ENCODE measurements at places on chromosomes 11 and 22. TPM values are rescaled to one million over a fixed set of nuclear protein-coding genes. Genes with fewer than 3 reads are reported as not detected.
A peak's percentile ranks its signal among the peaks of the same experiment; 100 is the strongest.

C22orf23 gene
- not detected for total RNA-seq

GP1BB gene
- 4.2 TPM for total RNA-seq

ART1 gene
- not detected for total RNA-seq

OR56A4 gene
- total RNA-seq: 0.09 TPM

OR52E8 gene
- not detected for total RNA-seq

NAA40 gene
- 57.4 TPM for total RNA-seq

FXYD2 gene
- 0.78 TPM for total RNA-seq

RFPL3 gene
- total RNA-seq: not detected

- H3K4me1 ChIP-seq: no peaks in the 10 kb centered on the region
- no peak overlapping the region for H3K4me3 ChIP-seq
- no peak for DNase-seq
- no peaks in the 10 kb centered on the region for H3K27me3 ChIP-seq
Measured at GRCh38 chr22:19036523-19037273, 85.5 kb downstream of the DGCR2 start.

GRCh38 chr11:128334311-128335044 is 252.9 kb downstream of the ETS1 start:
- H3K4me1 ChIP-seq: peaks cover 7% of the 10 kb centered on the region
- no peaks in the 10 kb centered on the region for H3K36me3 ChIP-seq
- H3K27me3 ChIP-seq: no peaks in the 10 kb centered on the region
- no peak overlapping the region for H3K27ac ChIP-seq

GRCh38 chr22:45997777-45998637 is 21.0 kb upstream of the WNT7B start:
- no peak overlapping the region for H3K27ac ChIP-seq
- H3K4me3 ChIP-seq: no peak overlapping the region
- DNase-seq: no peak
- H3K4me1 ChIP-seq: peaks cover 44% of the 10 kb centered on the region

- no peak overlapping the region for H3K4me3 ChIP-seq
- no peak overlapping the region for H3K27ac ChIP-seq
- H3K4me1 ChIP-seq: no peaks in the 10 kb centered on the region
- no peak for DNase-seq
- peaks cover 78% of the 10 kb centered on the region for H3K36me3 ChIP-seq
Measured at GRCh38 chr11:46649180-46649738, 31.9 kb downstream of the ATG13 start.

DNA sequence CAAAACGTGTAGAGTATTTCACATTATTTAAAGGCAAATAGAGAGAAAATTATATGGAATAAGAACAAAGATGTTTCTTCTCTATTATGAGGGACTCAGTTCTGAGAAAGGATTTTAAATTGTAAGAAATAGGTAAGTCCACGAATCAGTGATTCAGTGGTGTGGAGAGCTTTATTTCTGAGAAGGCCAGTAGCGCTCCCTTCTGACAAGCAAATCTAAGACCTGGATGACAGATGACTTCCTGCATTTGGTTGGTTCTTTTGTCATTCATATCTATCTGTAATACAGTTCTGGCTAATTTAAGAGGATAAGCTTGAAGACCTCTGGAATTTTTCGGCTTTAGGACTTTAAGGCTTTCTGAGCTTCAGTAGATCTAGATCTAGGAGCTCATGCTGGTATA is 7.0 kb downstream of the CD3E start:
- H3K36me3 ChIP-seq: peaks cover 56% of the 10 kb centered on the region
- no peaks in the 10 kb centered on the region for H3K27me3 ChIP-seq
- H3K4me1 ChIP-seq: peaks cover 57% of the 10 kb centered on the region

DNA sequence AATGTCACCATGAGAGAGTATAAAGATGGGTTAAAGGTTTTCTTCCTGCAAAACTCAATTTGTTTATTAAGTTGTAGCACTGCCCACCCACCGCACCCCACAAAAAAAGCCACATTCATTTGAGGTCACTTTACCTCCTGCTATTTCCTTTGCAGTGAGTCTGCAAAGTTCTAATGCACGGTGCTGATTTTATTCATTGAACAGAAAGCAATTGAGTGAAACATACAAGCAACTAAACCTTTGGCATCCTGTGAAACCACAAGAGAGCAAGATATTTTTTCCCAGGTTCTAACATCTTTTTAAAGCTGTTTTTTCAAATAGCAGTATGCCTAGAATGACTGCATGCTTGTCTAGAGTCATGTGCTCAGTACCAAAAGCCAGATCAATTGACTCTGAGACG is 39.0 kb downstream of the RRAS2 start:
- H3K4me1 ChIP-seq: peaks cover 53% of the 10 kb centered on the region
- peak; percentile 73 for DNase-seq
- H3K27me3 ChIP-seq: no peaks in the 10 kb centered on the region

- H3K4me3 ChIP-seq: no peak overlapping the region
- no peaks in the 10 kb centered on the region for H3K4me1 ChIP-seq
- no peak for DNase-seq
- no peak overlapping the region for H3K27ac ChIP-seq
- H3K36me3 ChIP-seq: no peaks in the 10 kb centered on the region
Measured at GRCh38 chr22:47692811-47693210, 930.4 kb downstream of the TBC1D22A start.

- no peak for DNase-seq
- peaks cover 42% of the 10 kb centered on the region for H3K36me3 ChIP-seq
- no peaks in the 10 kb centered on the region for H3K4me1 ChIP-seq
- H3K27me3 ChIP-seq: no peaks in the 10 kb centered on the region
Measured at GRCh38 chr11:68938816-68939582, 35.3 kb downstream of the IGHMBP2 start.

GRCh38 chr11:8777907-8778767 is 95.5 kb downstream of the RPL27A start:
- H3K4me3 ChIP-seq: no peak overlapping the region
- peaks cover 20% of the 10 kb centered on the region for H3K4me1 ChIP-seq
- H3K36me3 ChIP-seq: no peaks in the 10 kb centered on the region
- H3K27me3 ChIP-seq: no peaks in the 10 kb centered on the region

GRCh38 chr22:46746620-46747019 is 8.6 kb upstream of the CERK start:
- H3K27me3 ChIP-seq: no peaks in the 10 kb centered on the region
- H3K27ac ChIP-seq: no peak overlapping the region
- H3K4me3 ChIP-seq: no peak overlapping the region
- DNase-seq: no peak
- peaks cover 38% of the 10 kb centered on the region for H3K4me1 ChIP-seq

Data from natural killer cell (primary cell).